ENCODE measurements at places on chromosomes 3 and 15.

- no peak for DNase-seq
Measured at GRCh38 chr3:24012589-24013269, 67.6 kb downstream of the NR1D2 start.

DNA sequence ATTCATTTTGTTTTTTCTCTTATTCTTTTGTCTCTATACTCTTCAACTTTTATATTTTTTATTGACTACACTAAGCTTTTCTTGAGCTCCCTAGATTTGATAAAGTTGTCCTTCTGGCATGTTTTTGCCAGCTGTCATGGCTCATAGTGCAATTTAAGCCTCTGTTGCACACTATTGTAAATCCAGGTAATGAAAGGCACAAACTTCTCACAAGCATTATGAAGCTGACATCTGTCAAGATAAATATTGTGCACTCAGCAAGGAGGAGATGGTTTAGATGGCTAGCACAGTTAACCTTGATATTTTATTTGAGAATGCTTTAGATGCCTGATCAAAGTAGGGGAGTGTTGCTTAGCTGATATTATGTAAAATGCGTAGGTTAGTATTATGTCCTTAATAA lies 1280.9 kb downstream of the NSUN3 start:
- no peak for DNase-seq

GRCh38 chr3:151282921-151283320 lies 4.6 kb upstream of the P2RY14 start:
- no peak for DNase-seq

GRCh38 chr3:154143873-154144272 lies 22.7 kb downstream of the ARHGEF26 start:
- DNase-seq: no peak

DNA sequence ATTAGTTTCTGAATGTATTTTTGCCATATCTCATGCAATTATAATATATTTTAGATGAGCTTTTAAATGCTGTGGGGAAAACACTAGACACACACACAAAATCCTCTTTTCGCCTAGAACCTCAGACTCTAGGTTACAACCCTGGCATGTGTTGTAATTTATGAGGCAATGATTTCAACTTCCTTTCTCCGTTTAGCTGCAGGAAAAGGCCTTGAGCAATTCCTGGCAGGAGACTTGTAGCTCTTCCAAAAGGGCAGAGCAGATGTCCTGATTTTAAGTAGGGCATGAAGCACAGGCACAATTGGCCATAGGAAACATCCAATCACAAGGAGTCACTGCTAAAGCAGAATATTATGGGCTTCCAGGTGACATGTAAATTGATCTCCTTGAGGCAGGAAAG lies 82.0 kb downstream of the GPR156 start:
- DNase-seq: peak; percentile 67

Data from AG04449 (cell line).